DMS53 (cell line): ENCODE measurements at places on chromosomes 3 and 15.
A peak's percentile ranks its signal among the peaks of the same experiment; 100 is the strongest.

GRCh38 chr15:67422296-67422695 lies 98.6 kb upstream of the C15orf61 start:
- peak; percentile 24 for DNase-seq

- DNase-seq, result no peak
Measured at GRCh38 chr3:181912384-181912783, 200.7 kb downstream of the SOX2 start.

DNA sequence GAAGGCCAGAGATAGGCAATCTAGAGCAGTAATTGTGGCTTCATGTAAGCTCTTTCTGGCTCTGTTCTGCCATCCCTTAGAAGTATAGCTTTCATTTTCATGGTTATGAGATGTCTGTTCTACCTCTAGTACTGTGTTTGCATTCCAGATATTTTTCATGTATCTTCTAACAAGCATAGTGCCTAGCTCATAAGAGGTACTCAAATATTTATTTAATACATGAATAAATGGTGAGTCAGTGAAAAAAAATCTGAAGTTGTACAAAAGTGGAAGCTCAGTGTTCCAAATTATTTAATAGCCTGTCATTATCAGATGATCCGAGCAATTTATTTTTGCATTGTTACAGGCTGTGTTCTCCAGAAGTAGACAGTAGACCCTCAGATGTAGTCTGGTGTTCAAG lies 64.3 kb downstream of the OXSM start:
- DNase-seq, result peak; percentile 39

- no peak for DNase-seq
Measured at GRCh38 chr15:83815506-83815905, 161.6 kb downstream of the ADAMTSL3 start.

GRCh38 chr3:114942773-114943172 lies 204.3 kb downstream of the ZBTB20 start:
- no peak for DNase-seq

DNA sequence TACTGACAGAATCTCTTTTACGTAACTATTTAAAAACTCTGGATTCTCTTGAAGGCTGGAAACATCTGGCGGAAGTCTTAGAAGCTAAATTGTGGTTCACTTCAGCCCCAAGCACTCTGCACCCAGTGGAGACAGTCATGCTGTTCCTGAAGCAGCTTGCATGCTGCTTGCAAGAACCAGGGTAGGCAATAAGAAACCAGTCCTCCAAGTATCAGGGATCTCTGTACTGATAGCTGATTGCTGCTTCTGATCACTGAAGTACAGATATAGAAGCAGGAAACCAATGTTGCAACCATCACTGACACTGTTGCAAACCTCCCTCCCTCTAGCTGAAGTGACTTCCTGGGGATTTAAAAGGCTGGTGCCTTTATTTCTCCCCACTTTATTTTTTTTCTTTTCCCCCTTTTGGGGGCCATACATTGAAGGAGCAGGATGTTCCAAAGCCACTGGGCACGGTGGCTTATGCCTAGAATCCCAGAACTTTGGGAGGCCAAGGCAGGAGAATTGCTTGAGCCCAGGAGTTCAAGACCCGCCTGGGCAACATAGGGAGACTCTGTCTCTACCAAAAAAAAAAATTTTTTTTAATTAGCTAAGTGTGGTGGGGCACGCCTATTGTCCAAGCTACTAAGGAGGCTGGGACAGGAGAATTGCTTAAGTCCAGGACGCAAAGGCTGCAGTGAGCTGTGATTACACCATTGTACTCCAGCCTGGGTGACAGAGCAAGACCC lies 15.3 kb downstream of the SPCS1 start:
- DNase-seq, result no peak

DNA sequence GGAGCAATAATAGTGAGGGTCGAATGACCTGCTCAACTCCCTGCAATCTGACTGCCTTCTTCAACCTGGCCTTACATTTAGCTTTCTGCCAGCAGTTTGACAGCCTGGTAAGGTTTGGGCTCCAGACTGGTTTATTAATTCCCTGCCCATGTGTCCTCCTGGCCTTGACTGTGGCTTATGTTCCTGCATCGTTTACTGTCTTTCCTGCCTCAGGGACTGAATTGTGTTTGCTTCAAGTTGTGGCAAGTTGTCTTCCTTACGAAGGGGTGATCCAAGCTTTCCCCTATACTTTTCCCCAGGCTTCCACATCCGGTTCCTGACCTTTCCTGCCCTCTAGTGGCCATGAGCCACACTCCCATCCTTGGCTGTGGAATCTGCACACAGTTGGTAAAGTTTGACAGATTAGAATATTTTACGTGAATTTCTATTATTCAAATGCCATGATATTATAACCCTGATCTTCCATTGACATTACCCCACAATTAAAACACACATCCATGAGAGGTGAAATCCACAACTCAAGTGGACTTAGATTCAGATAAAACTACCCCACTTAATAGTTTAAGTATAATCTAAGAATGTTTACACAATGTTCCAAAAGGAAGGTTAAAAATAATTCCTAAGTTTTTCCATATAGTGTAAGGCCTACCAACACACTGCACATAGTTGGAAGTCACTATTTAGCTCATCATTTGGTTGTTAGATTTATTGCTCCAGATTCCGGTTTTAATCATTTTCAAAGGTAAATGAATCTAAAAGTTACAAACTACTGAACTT lies 95.7 kb downstream of the NEDD4 start:
- peak; percentile 67 for DNase-seq

DNA sequence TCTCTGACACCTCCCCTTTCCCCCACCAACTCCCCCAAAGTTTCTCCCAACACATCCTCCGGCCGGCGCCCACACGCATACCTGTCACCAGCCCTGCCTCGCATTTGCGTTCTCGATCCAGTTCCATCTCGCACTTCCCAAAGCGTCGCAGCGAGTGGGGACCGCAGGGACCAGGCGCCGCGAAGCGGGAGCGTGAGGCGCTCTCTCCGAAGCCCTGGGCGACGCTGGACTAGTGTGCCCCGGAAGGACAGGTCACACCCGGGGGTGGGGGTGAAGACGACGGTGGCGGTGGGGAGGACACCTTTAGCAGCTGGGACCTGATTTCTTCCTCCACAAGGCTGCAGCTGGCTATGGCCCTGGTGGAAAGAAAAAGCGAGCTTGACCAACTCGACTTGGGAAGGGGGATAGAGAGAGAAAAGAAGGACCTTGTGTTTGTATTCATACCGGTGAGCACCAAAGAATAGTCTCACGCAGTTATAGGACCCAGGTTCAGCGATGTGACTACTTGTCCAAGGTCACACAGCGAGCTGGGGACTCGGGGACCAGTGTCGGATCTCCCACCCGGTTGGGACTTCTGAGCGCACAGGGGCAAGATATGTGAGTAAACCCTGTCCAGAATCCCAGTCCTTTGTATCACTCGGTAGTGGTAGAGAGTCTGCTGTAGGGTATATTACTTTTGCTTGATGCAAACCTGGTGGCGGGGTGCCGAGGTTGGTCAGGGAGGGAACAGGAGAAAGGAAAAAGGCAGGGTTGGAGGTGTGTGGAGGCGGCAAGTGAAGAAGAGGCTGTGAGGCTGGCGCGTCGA lies 607 bp upstream of the GHSR start:
- peak; percentile 2 for DNase-seq
